ENCODE measurements at places on chromosomes 1 and 21.

- DNase-seq = no peak
These were observed 70.1 kb downstream of the TENT5C start for GRCh38 chr1:117675907-117676430.

DNA sequence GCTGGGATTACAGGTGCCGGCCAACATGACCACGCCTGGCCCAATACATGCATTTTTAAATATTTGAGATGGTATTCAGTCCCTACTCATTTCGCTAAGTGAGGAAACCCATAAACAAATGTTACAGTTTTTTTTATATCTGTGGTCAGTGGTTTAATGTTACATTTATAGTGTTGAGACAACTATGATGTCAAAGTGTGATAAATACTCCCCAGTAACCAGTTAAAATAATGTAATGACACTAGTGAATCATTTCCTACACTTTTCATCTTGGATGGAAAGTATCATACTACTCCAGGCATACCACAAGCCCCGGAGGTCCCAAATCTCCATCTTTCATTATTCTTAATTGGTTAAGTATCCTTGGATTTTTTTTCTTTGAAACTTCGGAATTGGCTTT is 87.5 kb upstream of the KIF26B start:
- no peak for DNase-seq

DNA sequence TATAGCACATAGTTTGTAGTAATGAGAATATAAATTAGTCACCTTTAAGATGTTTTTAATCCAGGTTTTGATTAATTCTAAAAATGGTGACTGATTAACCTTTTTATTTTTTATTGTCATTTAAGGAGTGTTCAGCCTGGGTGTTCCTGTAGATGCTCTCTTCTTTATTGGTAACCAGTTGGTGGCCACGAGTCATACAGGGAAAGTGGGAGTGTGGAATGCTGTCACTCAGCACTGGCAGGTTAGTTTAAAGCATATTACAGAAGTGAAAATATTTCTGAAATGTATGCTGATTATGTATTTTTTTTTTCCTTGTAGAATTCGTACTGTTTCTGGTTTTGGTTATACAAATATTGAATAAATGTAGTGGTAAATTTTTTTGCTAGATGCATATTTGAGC is 28.1 kb downstream of the KCTD3 start:
- DNase-seq = no peak

GRCh38 chr1:43274804-43275180 is 5.0 kb downstream of the TMEM125 start:
- DNase-seq = no peak

- no peak for DNase-seq
These were observed 3.2 kb upstream of the LAPTM5 start for GRCh38 chr1:30760596-30761324.

DNA sequence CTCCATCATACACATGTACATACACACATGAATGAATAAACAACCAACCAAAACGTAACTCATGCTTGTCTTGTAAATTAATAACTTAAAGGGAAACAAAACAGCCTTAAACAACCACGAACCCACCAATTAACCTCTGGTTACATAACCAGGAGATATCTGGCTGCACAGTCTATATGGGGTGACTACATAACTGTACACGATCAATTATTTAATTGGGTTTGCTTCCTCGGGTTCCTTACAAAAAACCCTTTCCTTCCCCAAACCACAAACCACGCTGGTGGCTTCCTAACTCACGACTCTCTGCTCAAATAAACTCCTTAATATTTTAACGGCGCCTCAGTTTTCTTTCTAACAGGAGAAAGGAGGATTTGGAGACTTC is 744 bp downstream of the ZNF670 start:
- peak; percentile 6 for DNase-seq

DNA sequence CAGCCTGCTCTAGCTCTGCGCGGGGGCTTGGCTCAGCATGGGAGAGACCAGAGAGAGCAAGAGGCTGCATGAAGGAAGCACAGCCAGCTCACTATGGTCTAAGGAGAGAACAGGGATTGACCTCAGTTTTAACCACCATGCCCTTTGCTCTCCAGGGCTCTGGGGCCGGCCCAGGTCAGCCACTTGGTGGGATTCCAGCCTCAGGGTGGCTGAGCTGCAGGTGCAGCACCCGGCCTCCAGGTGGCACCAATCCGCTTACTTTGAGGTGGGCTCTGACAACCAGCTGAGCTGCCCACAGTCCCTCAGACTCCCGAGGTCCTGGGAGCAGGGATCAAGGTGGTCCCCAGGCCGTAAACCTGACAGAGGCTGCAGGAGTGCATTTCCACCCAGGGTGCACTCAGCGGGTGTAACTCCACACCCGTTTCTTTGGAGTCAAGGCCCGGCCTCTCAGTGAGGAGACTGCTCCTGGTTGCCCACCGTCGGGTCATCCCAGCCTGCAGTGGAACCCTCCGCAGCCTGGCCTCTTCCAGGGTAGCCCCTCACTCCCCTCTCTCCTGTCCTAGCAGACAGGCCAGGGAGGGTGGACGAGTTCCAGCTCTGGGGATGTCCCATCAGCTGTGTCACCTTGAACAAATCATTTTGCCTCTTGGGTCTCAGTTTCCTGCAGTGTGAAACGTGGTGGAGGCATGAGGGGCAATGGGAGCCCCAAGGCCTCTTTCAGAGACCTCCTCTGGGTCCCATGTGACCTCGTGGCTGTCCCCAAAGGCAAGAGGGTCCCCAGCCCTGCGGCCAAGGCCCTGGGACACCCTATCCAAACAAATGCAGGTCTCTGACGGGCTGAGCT is 607 bp upstream of the LGR6 start:
- peak; percentile 47 for DNase-seq

DNA sequence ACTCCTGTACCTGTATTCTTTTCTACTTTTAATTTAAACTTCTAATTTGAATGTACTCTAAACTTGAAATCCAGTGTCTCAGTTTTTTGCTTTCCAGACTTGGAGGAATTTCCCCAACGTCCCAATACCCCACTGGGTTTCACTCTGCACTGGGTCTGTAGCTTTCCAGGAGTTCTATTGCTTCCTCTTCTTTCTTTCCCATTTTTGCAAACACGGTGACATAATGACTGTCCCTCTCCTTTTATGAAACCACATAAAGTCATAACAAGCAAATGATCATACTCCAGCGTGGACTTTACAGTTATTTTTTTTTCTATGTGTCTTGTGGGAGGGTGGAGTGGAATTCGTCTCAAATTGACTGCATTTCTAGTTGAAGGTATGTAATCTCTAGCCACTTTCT is 97.1 kb downstream of the FASLG start:
- DNase-seq = peak; percentile 87

GRCh38 chr1:56644064-56644918 is 823 bp upstream of the PRKAA2 start:
- peak; percentile 1 for DNase-seq

DNA sequence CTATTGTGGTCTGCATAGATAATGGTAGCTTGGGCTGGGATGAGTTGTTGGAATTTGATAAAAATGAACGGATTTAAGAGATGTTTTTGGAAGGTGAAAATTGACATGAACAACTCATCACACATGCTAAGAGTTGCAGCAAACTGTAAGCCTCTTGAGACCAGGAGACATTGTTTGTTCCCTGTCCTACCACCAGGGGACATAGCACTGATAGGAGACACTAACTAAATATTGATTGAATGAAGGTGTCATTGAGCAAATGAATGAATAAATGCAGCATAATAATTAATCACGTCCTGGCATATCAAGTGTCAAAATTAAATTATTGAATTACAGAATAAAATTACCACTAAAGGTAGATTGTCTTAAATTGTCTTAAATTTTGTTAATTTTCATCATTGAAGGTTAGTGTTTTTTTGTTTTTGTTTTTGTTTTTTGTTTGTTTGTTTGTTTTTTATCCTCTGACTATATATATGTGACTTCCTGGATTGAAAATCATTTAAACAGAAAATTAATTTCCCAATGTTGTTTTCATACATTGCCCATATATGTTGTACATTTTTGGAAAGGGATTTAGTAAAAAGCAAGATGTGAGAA is 285.3 kb upstream of the C1orf105 start:
- peak; percentile 17 for DNase-seq

GRCh38 chr21:20341431-20341830 is 656.8 kb upstream of the NCAM2 start:
- DNase-seq = no peak

Measured in inflammatory macrophage treated with lipopolysaccharide for 4 hours (primary cell).